ENCODE measurements at places on chromosomes 6 and 20.

- no peak for DNase-seq
Observed at GRCh38 chr20:52899041-52899608, 73.0 kb upstream of the TSHZ2 start.

- DNase-seq = no peak
Observed at GRCh38 chr6:147128056-147128455, 76.2 kb upstream of the STXBP5 start.

DNA sequence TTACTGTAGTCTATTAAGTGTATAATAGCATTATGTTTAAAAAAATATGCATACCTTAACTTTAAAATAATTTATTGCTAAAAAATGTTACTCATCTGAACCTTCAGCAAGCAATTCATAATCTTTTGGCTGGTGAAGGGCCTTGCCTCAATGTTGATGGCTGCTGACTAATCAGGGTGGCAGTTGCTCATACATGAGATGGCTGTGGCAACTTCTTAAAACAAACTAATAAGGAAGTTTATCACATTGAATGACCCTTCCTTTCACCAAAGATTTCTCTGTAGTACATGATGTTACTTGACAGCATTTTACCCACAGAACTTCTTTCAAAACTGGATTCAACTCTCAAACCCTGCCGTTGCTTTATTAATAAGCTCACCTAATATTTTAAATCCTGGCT, 84.0 kb downstream of the TASP1 start:
- no peak for DNase-seq

DNA sequence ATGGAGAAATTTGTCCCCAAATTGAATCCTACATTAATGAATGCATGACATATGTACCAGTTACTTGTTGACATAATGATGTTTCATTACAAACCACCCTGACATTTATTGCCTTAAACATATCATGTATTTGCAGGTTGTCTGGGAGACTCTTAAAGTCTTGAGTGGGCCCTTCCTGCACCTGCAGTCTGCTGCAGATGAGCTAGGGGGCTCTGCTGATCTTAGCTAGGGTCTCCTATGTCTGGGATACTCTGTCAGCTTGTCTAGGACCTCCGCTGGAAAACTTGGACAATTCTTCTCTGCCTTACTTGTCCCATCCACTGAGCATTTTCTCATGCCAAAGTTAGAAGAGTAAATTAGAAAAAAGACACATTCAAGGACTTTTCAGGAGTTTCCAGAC, 581.6 kb downstream of the HAO1 start:
- DNase-seq = no peak

DNA sequence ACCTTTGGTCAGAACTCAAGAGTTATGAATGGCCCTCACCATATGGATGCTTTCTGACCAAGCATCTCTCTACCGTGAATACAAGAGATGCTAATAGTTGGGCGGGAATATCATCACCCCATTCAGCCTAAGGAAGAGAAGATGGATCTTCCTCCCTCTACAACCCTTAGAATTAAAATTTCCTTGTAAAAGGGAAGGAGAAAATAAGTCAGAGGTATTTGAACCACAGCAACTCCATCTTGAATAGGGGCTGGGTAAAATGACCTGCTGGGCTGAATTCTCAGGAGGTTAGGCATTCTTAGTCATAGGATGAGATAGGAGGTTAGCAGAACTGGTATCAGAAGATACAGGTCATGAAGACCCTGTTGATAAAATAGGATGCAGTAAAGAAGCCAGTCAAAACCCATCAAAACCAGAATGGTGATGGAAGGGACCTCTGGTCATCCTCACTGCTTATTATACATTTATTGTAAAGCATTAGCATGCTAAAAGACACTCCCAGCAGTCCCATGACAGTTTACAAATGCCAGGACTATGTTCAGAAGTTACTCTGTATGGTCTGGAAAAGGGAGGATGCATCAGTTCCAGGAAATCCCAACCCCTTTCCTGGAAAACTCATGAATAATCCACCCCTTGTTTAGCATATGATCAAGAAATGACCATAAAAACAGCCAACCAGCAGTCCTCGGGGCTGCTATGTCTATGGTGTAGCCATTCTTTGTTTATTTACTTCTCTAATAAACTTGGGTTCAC, 101.2 kb downstream of the DTNBP1 start:
- DNase-seq = no peak

DNA sequence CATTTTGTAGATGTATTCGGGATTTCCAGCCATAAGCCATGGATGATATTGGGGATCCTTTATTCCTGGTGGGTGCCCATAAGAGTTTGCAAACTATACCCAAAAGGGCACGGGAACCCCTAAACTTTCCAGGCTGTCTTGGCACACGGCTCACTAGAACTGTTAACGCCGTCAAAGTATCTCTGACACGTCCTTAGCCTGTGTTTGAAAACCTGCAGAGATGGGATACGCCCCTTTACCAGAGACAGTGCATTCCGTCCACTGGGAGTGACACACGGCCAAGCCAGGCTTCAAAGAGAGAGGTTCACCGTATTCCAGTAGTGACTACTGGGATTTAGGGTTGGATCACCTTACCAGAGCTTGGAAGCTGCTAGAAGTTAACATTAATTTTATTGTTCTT, 95.0 kb downstream of the THBS2 start:
- DNase-seq = no peak

- DNase-seq = no peak
Observed at GRCh38 chr6:11596640-11597237, 59.2 kb downstream of the TMEM170B start.

GRCh38 chr6:152750694-152751093, at the start of gene VIP:
Gene VIP (plus strand): TSS chr6:152750797. CDS start chr6:152752178, 1,381 bp downstream.
- DNase-seq = no peak

DNA sequence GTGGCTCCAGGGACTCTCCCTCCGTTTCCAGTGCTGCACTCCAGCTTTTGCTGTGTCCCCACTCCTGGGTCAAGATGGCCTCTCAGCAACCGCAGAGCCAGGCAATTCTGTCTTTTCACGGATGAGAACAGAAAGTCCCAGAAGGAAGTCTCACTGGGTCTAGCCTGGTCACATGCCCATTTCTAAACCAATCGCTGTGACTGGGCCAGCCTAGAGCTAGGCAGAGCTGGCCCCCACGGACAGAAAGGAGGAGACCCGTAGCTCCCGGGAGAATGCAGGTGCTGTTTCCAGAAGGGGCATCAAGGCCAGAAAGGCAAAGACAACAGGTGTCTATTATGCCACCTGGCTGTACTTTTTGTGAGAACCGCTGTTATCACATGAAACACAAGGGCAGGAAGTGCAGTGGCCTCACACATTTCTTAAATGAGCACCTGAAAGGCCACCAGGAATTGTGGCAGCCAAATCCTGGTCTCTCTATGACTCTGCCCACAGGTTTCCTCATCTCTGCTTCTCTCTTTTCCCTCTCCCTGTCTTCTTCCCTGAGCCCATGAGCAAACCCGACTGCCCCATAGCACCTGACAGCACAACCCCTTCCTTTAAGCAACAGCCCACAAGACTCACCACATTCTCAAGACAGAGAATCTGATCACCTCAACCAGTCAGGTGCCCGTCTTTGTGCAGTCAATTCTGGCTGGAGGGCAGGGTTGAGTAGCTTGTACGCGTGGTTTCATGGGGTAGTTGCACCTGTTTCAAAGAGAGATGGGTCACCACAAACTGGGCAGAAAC, 37.1 kb upstream of the B4GALT5 start:
- DNase-seq = no peak

GRCh38 chr6:127879685-127880084, 21.2 kb downstream of the THEMIS start:
- DNase-seq = no peak

DNA sequence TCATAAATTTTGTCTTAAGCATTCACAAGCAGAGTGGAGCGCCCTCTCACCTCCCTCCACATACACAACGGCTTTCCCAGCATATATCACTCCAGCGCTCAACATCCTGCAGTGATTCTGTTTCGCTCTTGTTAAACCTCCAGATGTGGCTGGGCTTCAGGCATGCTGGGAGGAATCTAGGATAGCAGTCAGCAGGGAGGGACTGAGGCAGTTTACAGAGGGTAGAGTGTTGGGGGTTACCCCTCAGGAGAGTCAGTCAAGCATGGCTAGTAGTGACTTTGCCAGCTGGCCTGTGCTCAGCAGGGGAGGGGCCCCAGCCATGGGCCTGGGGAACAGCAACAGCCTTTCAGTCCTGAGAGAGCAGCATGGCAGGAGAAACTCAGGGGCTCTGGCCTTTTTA, 161.4 kb upstream of the FLRT3 start:
- DNase-seq = no peak

GRCh38 chr20:63416631-63417030, 55.5 kb upstream of the CHRNA4 start:
- no peak for DNase-seq

DNA sequence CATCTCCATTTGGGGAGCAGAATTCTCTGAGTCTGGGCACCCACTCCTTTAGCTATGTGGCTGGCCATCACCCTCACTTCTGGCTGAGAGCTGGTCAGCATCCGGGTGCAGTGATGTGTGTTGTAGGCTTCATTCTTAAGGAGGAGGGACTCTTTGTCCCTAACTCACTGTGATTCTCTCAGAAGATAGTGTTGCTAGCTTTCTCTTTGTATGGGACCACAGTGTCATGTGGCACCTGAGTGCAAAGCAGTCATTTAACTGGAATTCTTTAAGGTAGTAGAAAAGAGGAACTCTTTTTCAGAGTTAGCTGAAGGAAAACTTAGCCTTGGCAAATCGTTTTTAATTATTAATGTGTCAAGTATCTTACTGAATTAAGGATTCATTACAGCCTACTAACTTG, 165.9 kb downstream of the JARID2 start:
- DNase-seq = no peak

- DNase-seq = no peak
Observed at GRCh38 chr6:148959008-148959407, 212.2 kb downstream of the UST start.

- DNase-seq = no peak
Observed at GRCh38 chr6:136117081-136117480, 133.0 kb downstream of the MTFR2 start.

DNA sequence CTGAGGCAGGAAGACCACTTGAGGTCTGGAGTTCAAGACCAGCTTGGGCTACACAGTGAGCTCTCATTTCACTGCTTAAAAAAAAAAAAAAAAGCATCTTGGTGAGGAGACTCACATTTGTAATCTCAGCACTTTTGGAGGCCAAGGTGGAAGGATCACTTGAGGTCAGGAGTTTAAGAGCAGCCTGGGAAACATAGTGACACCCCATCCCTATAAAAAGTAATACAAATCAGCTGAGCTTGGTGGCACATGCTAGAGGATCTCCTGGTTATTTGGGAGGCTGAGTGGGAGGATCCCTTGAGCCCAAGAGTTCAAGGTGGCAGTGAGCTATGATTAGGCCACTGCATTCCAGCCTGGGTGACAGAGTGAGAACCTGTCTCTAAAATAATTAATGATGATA, 29.4 kb upstream of the SYNCRIP start:
- DNase-seq = no peak

- DNase-seq = no peak
Observed at GRCh38 chr6:75493400-75494064, at the start of gene FILIP1. Gene FILIP1 (minus strand): TSS chr6:75493800. CDS start chr6:75414972, 78,828 bp downstream.

- no peak for DNase-seq
Observed at GRCh38 chr20:35108921-35109320, 16.3 kb upstream of the TRPC4AP start.

- DNase-seq = no peak
Observed at GRCh38 chr6:65908065-65908464, 201.0 kb upstream of the EYS start.

DNA sequence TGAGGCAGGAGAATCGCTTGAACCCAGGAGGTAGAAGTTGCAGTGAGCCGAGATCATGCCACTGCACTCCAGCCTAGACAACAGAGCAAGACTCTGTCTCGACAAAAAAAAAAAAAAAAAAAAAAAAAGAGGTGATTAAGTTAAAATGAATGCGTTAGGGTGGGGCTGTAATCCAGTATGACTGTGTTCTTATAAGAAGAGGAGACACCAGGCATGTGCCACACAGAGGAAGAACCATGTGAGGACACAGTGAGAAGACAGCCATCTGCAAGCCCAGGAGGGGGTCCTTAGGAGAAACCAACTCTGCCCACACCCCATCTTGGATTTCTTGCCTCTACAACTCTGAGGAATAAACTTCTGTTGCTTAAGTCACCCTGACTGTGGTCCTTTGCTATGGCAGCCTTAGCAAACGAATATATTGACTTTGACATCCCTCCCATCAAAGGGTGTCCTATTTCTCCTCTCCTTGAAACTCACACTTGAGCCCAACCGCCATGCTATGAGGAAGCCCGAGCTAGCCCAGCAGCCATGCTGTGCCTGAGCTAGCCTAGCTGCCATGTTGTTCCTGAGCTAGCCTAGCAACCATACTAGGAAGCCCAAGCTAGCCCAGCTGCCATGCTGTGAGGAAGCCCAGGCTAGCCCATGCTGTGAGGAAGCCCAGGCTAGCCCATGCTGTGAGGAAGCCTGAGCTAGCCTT, 15.8 kb upstream of the PPP1R16B start:
- no peak for DNase-seq

- DNase-seq = no peak
Observed at GRCh38 chr6:70171236-70171635, 131.6 kb downstream of the COL9A1 start.

GRCh38 chr6:85459224-85459901, 9.5 kb downstream of the NT5E start:
- no peak for DNase-seq

GRCh38 chr6:72748759-72749158, 126.9 kb downstream of the KCNQ5 start:
- no peak for DNase-seq

- DNase-seq = no peak
Observed at GRCh38 chr6:35493307-35493983, 3.4 kb downstream of the TEAD3 start.

DNA sequence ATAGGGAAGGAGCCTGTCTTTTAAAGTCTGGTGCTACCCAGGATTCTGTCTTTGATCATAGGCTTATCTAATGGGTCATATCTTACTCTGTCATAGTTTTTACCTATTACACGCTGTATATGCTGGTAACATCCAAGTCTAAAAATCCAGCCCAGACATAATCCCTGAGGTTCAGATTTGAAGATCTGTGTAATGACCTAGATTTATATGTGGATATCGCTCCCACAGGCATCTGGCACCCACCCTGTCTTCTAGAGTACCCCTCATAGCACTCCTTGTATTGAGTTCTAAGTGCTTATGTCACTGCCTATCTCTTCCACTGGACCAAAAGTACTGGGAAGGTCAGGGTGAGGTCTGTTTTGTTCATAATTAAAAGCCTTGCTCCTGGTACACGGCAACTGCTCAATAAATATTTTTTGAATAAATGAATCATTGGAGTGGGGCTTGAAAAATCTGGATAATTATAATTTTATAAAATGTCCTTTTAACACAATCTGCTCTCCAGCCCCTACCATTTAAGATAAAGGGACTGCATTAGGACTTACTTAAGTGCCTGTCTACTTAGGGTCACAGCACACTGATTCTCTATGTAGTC, 136.4 kb downstream of the FUT9 start:
- DNase-seq = no peak

DNA sequence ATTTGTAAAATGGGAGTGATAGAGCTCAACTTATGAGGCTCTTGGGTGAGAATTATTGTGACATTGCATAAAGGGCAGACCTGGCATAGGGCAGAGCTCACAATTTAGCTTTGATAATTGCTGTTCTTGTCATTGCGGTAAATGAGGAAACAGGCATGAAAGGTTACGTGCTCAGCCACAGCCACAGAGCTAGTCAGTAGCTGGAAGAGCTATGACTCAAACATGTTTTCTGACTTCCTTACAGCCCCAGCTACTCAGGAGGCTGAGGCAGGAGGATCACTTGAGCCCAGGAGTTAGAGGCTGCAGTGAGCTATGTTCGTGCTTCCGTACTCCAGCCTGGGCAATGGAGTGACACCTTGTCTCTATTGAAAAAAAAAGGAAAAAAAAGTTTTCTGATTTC, 3.5 kb upstream of the GHRH start:
- no peak for DNase-seq

GRCh38 chr20:21436205-21436604, 38.9 kb upstream of the NKX2-4 start:
- DNase-seq = no peak

- DNase-seq = no peak
Observed at GRCh38 chr6:168666699-168667427, 225.9 kb downstream of the SMOC2 start.

Data from CD4-positive, alpha-beta T cell treated with Interleukin-2 at 100 ng/mL for 4 hours (primary cell).